ENCODE measurements at places on chromosomes 5 and 9.
A peak's percentile ranks its signal among the peaks of the same experiment; 100 is the strongest.

DNA sequence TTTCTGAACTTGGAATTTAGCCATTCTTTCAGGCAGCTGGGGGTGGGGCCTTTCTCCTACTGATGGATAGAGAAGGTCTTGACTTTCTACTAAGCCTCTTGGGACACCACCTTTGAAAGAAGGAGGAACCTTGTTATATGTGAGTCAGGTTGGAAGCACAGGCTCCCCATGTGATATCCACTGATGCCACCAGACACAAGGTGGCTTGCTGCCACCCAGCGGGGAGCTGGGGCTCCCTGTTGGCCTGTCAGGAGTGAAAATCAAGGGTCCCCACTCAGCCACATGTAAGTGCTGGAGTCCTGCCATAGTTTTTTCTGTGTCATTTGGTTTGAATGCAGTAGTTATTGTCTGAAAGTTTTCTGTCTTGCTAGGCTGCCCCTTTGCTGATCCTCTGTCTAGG lies 252.4 kb upstream of the NFIL3 start:
- no peak for DNase-seq

GRCh38 chr9:7984692-7985091 lies 185.1 kb upstream of the DMAC1 start:
- no peak for DNase-seq

GRCh38 chr9:134413890-134414623 lies 87.8 kb downstream of the RXRA start:
- DNase-seq = no peak

DNA sequence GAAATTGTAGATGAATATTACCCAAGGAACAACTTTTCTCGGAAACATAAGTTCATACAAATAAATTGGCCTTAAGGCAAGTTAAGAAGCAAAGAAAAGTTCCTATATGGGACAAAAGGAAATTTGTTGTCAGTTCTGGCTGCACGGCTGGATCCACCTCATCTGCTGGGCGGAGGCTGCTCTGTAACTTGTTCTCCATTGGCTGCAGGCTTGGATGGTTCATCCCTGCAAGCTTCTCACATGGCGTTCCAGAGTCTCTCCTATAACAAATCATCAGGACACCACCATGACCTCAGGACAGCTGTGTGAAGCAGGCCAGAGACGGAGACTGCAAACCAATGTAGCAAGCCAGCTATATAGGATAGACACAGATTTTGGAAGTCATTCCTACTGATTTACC lies 81.4 kb upstream of the DAB2 start:
- DNase-seq = no peak

DNA sequence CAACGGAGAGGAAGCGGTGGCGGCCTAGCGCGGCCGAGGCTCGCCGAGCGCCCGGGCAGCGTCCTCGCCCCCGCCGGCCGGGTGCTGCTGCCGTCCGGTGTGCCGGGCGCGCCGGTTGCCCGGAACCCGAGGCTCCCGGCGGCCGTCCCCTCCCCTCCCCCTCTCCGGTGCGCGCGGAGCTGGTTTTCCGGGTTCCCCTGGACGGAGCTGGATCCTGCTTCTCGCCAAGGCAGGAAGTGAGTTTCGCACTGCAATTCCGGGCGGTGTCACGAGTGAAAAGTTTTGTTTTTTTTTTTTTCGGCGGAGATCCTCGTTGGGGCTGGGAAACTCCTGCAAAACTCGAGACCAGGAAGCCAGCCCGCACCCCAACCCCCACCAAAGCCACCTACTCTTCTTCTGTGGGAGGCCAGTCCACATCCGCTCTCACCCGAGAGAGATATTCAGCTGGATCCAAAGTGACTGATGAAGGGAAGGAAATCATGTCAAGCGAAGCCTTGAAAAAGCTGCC lies at the start of gene ERBIN:
TSS of gene ERBIN (plus strand) at position 300 of the 508 bp plus-strand sequence. CDS start 66,144 bp downstream, outside the sequence.
- DNase-seq = peak; percentile 47

- DNase-seq = no peak
Measured at GRCh38 chr9:27033815-27034403, 28.4 kb upstream of the LRRC19 start.
